ENCODE measurements at places on chromosomes 5 and 9.
A peak's percentile ranks its signal among the peaks of the same experiment; 100 is the strongest.

DNA sequence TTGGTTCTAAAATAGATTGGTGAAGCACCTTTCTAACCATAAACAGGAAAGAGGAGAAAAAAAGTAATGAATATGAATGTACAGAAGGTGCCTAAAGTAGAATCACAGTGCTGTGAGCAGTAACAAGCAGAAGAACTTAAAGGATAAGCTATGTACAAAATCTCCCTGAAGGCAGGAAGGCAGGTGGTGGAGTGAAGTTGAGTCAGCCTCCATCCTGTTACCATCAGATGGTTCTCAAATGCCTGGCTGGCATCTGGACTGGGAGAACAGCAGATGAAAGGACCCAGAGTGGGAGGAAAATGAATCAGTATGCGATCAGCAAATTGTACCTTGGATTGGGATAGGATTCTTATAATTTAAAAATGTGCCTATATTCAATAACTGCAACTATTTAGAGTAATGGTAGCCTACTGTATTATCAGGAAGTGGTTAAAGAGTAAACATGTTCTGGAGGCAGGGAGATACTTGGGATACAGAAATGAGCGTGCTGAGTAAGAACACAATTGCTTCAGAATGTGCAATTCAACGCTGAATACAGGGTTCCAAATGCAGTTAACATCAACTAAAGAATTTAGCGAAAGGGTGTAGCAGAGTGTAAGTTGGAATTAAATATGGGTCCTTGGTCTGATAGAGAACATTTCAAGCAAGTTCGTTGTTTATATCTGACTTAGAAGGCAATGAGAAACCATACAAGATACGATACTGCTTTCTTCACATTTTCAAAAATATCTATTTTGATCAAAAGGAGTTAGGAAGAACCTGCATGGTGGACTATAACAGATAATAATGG lies 21.1 kb upstream of the FER start:
- DNase-seq: no peak

DNA sequence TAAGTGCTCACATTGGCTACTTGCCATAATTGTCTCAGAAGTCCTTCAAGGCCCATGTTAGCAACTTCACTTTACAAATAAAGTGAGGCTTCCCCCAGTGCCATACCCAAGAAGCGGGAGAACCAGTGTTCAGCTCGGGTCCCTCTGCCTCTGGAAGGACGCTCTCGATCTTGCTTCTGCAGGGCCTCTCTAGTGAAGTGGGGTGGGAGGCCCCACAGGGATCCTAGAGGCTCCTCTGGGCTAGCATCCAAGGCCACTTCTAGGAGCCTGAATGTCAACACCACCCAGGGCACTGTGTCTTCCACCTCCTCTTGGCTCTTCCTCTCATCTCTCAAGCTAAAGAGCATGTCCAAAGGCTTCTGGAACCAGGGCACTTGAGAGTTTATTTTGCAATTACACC lies 282.5 kb downstream of the GADD45G start:
- no peak for DNase-seq

- peak; percentile 44 for DNase-seq
Observed at GRCh38 chr5:10562201-10563109, 1.4 kb upstream of the ANKRD33B start.

DNA sequence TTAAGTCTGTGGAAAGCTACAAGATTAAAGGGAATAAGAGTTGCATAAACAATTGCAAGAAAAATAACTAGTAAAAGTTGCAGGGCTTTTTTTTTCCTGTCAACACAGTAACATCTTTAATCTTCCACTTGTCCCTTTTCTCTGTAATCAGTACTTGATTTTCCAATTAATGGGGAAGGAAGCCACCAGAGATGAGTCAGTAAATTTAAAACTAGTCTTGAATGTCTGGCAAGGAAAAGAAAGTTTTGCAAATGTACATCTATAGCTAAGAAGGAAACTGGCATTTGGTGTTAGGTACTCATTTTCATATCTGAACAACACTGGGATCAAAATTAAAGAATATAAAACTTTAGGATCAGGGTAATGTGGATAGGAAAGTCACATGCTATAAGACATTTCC lies 17.1 kb downstream of the DAP start:
- DNase-seq: no peak

GRCh38 chr9:83996126-83996525 lies 15.5 kb downstream of the RMI1 start:
- DNase-seq: no peak

DNA sequence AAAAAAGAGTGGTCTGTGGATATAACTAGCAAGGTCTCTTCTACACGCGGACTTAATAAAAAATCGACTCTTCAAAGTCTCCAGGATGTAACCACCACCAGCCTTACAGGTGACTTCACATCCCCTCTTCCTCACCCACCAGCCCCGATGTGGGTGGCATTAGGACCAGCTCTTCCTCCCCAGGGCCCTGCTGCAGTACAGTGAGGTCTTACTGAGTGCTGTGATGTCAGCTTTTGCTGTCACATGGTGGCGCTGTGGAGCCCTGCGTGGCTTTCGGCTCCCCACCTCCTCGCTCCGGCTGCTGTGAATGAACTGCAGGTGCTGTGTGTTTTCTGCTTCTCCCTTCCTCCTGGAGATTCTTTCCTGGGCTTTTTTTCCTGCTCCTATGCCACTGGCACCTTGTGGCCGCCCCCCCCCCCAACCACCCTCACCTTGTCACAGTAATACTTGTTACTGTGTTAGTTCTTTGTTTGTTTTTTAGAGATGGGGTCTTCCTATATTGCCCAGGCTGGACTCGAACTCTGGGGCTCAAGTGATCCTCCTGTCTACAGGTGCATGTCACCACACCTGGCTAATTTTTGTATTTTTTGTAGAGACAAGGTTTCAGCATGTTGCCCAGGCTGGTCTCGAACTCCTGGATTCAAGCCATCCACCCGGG lies 15.8 kb upstream of the RAPGEF1 start:
- DNase-seq: no peak

- DNase-seq: no peak
Observed at GRCh38 chr5:126374109-126374416, 49.1 kb upstream of the GRAMD2B start.

DNA sequence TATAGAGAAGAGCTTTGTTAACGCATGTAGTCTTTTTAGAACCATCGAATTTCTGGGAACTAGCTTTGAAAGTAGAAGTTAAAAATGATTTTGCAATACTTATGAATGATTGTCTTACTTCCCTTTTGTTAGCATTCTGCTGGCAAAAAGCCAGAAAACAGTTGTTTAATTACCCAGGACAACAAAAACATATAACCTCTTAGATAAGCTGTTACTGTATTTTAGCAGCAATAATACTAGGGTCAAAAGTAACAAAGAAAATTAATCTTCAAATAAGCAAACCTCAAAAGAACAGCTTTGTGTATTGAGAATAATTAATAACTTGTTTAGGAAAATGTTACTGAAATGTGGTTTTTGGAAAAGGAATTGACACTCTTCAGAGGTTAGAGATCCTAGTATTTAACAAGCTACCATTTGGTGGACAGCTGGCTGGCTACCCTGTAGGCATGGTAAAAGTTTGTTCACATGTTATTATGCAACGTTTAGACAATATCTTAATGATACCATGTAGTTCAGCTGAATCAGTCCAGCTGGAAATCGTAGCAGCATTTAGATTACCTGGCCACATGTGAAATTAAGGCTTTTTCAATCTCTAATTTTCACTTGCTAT lies 3.8 kb downstream of the FGF10 start:
- DNase-seq: no peak

GRCh38 chr5:162801235-162801634 lies 636.2 kb upstream of the CCNG1 start:
- DNase-seq: no peak

DNA sequence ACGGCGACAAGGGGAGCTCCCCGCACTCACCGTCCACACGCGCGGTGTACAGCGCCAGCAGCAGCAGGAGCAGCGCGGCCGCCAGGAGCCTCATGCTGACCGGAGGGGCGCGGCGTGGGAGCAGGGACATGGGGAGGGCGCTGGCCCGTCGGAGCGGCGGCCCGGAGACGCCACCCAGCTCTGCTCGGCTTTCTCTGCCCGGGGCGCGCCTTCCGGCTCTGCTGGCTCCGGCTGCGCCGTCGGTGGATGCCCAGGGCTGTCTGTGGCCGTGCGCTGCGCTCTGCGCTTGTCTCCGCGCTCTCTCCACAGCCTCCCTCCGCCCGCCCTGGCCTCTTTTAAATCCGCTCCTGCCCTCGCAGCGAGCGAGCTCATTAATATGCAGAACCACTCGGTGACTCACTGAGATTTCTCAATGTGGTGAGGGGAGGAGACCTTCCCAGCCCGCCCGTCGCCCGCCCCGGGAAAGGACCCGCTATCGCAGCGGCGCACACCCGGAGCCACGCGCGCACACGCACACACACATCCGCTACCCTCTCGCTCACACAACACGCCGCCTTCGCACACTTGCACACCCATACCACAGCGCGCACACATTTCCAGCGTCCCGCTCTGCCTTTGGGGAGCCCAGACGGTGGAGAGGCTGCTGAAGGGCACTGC lies at the start of gene CXCL14:
Gene CXCL14, minus strand, starts transcription at position 307 of the 657 bp plus-strand sequence. Its CDS starts 213 bp downstream, at position 94.
- no peak for DNase-seq

DNA sequence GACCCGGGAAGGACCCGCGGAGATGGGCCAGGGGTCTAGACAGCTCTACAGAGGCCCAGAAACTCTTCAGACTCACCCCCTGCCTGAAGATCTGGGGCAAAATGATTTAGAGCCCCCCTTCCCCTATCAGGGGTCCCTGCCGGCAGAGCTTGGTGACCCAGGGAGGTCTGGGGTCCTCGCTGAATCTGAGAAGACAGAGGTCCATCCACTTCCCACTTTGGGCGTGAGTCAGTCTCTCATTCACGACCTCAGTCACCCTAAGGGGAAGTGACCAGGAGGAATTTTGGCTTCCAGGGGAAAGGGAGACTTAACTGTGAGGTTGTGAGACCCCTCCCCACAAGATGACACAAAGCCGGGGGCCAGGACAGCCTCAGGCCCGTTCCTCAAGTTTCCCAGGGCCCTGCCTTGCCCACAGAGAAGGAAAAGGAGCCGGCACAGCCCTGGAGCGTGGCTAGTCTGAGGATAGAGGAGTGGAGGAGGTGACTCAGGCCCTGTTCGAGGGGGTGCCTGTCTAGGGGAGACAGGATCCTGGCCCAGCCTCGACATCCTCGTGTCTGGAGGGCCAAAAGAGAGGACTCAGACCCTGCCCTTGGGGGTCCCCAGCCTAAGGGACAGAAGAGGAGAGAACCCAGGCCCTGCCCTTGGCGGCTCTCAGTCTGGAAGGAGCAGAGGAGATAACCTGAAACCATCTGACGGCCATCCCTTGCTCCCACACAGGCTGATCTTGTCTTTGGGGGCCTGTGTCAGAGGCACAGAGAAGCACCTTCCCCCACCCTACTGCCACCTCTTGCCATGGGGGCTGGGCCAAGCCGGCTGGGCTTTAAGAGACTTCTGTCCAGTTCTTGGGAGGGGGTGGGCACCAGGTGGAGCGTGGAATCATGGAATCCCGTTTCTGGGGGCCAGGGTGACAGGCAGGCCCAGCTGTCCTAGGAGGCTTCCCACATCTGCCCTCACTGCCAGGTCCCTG lies 889 bp downstream of the PDLIM4 start:
- DNase-seq: peak; percentile 11

- DNase-seq: no peak
Observed at GRCh38 chr5:32504989-32505596, 60.6 kb upstream of the ZFR start.

DNA sequence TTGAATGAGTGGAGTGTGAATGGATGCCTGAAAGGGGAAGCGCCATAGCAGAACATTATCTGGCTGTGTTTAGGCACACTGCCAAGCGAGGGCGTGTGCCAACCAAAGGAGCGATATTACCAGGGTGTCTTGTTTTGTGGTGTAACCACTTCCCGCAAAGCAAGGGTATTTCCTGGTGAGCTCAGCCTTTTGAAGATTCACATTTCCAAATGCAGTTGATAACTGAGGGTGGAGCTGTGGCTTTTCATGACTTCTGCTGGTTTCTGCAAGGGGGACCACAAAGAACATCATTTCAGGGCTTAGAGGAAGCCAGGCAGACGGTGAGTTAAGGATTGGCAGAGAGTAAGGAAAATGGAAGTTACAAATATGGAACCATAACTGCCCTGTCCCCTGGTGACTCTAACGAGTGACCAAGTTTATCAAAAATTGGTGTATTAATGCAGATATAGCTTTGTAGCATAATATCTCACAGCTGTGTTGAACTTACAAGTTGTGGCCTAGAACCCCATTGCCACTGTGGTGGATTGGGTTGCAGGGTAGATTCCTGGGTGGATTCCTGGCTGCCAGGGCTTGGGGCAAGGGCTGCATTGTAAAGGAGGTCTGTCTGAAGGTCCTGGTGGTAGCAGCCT lies 71.4 kb downstream of the RALGPS1 start:
- DNase-seq: peak; percentile 16

DNA sequence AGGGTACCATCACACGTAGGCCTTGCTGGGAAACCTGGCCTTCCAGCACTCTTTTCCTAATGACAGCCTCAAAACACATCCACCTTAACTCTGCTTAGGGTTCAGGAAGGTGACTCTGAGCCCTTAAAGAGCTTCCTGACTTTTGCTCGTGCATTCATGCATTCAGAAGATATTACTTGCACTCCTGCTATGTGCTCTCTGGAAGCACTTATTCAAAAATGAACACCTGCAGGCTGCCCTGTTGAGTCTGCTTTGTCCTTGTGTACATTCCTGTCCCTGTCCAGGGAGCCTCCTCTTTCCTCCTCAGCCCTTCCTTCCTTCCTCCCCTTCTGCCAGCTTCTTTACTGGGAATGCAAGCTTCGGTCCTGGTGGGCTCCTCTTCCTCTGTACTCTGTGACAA lies 61.5 kb downstream of the SPRY4 start:
- no peak for DNase-seq

- no peak for DNase-seq
Observed at GRCh38 chr9:129068990-129069861, 11.7 kb upstream of the DOLPP1 start.

DNA sequence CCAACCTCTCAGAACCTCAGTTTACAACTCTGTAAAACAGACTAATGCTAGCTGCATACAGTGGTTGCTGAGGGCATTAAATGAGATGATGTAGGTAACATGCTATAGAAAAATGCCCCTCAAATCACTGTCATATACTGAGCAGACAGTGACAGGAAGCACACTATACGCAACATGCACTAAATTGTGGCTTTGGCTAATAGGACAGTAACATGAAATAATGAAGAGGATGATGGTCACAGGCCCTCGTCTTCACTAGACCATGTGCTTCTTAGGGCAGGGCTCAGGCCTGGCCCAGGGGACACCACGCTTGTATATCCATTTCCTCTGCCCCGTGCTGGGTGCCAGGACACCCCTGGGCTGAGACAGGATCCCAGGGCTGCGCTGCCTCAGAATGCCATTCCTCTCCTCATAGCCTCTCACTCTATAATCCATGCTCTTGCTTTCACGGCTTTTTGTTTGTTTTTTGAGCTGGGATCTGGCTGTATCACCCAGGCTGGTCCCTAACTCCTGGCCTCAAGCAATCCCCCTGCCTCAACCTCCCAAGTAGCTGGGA lies 18.9 kb downstream of the CSF1R start:
- no peak for DNase-seq

- DNase-seq: no peak
Observed at GRCh38 chr5:59296317-59297264, 596.9 kb downstream of the PDE4D start.

- DNase-seq: no peak
Observed at GRCh38 chr5:78506261-78507024, 142.1 kb downstream of the LHFPL2 start.

- peak; percentile 15 for DNase-seq
Observed at GRCh38 chr5:123512611-123513461, 859 bp downstream of the CSNK1G3 start.

- no peak for DNase-seq
Observed at GRCh38 chr9:86122311-86122710, 23.0 kb upstream of the GOLM1 start.

Data from GM12891 (cell line).